Suprapubic skin (tissue), 4 donors: ENCODE measurements at places on chromosomes 4 and X. TPM values are rescaled to one million over a fixed set of nuclear protein-coding genes. Genes with fewer than 3 reads are reported as not detected.

DNA sequence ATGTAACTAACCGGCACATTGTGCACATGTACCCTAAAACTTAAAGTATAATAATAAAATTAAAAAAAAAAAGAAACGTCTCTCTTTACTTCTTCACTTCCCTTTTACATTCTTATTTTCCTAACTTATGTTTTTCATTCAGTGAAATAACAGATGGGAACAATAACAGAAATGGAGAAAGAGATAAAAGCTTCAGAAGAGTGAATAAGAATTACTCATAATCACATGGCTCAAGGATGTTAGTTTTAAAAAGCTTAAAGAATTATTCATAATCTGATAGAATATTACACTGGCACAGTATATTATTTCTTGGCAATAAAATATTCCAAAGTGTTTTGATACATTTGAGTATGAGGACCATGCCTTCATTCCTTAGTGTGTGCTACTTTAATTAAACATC, 175.6 kb downstream of the COL25A1 start:
- no peaks in the 10 kb centered on the region for H3K36me3 ChIP-seq
- H3K27me3 ChIP-seq: no peaks in the 10 kb centered on the region
- H3K27ac ChIP-seq: no peak overlapping the region
- no peak for DNase-seq

DNA sequence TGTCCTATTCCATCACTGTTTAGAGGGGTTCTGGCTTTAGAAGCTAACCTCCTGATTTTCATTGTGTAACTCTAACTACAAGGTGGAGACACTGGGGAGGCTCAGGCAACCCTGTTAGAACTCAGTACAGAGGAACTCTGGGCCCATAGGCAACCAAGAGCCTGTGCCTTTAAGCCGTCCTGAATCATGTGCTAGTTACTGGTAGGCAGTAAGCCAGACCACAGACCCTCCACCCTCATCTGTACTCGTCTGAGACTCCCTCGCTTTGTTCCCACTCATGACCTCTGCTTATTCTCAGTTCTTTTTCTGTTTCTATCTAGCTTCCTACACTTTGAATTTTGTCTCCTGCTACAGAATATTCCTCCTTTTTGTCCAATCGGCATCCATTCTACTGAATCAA, 31.4 kb downstream of the TBC1D1 start:
- H3K36me3 ChIP-seq: no peaks in the 10 kb centered on the region
- H3K27me3 ChIP-seq: no peaks in the 10 kb centered on the region

APELA gene
- total RNA-seq: not detected

DNA sequence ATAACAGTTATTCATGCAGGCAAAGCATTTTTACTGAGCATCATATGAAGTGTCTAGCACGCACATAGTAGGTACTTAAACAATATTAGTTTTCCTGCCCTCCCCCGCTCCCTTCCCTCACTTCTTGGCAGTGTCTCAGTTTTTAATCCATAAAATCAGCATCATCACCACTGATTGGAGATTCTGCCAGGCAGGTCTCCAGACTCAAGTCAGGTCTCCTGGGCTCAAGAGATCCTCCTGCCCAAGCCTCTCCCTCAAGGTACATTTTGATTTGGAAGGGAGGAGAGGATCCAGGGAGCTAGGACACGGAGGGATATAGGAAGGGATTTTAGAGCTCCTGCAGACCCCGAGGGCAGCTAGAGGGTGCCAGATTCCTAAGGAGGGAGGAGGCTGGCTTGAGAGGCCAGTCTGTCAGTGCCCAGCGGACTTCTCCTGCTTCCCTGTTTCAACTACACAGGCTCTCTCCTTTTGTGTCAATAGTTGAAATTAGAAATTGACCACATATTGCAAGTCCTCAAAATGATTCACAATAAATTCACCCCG, 4.4 kb upstream of the FAT1 start:
- DNase-seq: no peak
- peaks cover 12% of the 10 kb centered on the region for H3K27me3 ChIP-seq
- no peak overlapping the region for H3K27ac ChIP-seq
- peaks cover 32% of the 10 kb centered on the region for H3K4me1 ChIP-seq
- H3K36me3 ChIP-seq: no peaks in the 10 kb centered on the region

DNA sequence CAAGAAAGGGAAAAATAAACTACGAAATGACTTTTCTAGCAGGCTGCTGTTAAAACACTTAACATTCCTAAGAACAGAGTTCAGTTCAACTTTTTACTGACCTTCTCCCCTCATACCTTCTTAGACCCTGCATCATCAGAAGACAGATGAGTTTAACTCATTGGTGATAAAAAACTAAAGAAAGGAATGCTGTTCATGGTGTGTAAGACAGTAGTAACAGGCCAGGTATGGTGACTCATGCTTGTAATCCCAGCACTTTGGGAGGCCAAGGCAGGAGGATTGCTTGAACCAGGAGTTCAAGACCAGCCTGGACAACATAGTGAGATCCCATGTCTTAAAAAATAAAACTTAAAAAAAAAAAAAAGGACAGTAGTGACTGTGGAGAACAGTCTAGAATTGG, 16.2 kb downstream of the RBM47 start:
- H3K27me3 ChIP-seq: no peaks in the 10 kb centered on the region
- peaks cover 2% of the 10 kb centered on the region for H3K4me1 ChIP-seq
- H3K36me3 ChIP-seq: no peaks in the 10 kb centered on the region
- no peak overlapping the region for H3K27ac ChIP-seq

DNA sequence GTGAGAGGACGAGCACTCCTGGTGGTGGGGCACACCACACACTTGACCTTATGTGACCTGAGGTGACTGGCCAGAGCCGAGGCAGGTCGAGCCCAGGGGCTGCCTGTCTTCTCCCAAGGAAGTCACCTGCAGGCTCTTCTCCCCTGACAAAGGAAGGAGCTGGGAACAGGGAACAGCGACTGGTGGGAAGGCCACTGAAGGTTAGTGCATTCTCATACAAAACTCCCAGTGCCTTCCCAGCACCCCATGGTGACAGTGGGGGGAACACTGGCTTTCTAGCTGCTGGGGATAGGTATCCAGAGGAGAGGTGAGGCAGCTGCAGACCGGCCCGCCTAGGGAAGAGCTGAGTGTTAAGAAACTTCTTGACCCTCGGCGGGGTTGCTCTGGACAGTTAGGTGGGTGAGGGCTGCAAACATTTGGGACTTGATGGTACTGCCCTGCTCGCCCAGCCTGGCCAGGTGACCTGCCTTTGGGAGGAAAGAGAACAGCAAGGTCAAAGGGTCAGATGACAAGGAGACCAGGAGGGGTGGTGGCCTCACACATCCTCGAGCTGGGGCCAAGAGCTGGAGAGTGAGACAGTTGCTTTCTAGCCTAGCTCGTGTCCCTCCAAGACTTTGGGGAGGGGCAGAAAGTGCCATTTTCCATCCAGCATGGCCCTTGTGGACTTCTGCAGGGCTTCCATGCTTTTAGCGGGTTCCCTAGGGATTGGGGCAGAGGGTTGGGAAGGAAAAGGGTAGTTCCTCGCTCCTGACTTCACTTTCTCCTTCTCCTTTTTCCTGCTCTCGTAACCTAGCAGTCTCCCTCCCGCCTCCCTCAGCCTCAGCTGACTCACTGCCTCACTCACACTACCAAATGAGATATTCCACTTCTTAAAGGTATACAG, 2.7 kb downstream of the NALF2 start:
- no peak overlapping the region for H3K27ac ChIP-seq
- no peaks in the 10 kb centered on the region for H3K36me3 ChIP-seq
- H3K4me1 ChIP-seq: peaks cover 14% of the 10 kb centered on the region
- peaks cover 35% of the 10 kb centered on the region for H3K27me3 ChIP-seq
- no peak for DNase-seq
- H3K4me3 ChIP-seq: no peak overlapping the region

- H3K27me3 ChIP-seq: no peaks in the 10 kb centered on the region
- H3K36me3 ChIP-seq: no peaks in the 10 kb centered on the region
- no peaks in the 10 kb centered on the region for H3K4me1 ChIP-seq
Measured at GRCh38 chr4:117623326-117623725, 411.0 kb upstream of the NDST3 start.
